ENCODE measurements at places on chromosomes 6 and 20. TPM values are rescaled to one million over a fixed set of nuclear protein-coding genes. Genes with fewer than 3 reads are reported as not detected.
A peak's percentile ranks its signal among the peaks of the same experiment; 100 is the strongest.

Gene SLC17A1
- not detected for total RNA-seq

Gene BICRAL
- 19.9 TPM for total RNA-seq

Gene HSPA1B
- 224 TPM for total RNA-seq

Gene ANGPT4
- 3.8 TPM for total RNA-seq

Gene TGM3
- not detected for total RNA-seq

Gene STX11
- 37.5 TPM for total RNA-seq

DNA sequence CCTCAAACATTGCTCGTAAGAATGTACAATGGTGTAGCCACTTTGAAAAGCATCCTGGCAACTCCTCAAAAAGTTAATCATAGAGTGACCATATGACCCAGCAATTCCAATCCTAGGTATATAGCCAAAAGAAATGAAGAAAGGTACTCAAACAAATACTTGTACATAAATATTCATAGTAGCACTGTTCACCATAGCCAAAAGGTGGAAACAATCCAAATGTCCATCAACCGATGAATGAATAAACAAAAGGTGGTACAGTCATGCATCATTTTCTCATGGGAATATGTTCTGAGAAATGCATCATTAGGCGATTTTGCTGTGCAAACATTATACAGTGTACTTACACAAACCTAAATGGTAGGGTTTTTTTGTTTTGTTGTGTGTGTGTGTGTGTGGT is 74.4 kb upstream of the TBC1D7 start:
- H3K27me3 ChIP-seq: no peaks in the 10 kb centered on the region
- H3K27ac ChIP-seq: no peak overlapping the region
- H3K4me1 ChIP-seq: peaks cover 20% of the 10 kb centered on the region
- no peak overlapping the region for H3K4me3 ChIP-seq
- DNase-seq: no peak
- no peaks in the 10 kb centered on the region for H3K36me3 ChIP-seq

DNA sequence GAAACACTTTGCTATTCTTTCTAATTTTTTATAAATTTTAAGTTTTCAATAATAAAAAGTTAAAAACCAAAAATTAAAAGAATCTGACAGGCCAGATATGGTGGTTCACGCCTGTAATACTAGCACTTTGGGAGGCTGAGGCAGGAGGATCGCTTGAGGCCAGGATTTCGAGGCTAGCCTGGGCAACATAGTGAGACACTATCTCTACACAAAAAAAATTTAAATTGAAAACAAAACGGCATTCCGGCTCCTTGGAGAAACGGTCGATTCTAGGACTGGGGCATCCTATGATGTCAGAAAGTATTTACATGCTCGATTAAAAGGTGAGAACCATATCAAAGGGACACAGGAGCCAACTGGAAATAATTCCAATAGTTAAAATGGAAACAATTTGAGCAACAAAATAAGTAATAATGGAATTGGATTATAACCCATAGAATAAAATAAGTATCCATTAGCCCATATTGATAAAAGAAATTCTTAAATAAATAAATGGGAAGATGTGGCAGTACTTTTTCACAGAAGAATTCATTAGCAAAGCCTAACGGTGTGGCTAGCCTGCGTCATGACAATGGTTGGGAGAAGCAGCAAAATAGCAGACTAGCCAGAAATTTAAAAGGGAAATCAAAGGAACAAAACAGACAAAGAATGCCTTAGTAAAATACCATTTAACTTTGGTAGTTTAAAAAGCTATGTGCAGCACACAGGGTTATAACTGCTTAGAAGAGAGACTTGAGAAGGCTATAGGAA is 21.3 kb downstream of the HLA-E start:
- H3K4me3 ChIP-seq: no peak overlapping the region
- H3K27ac ChIP-seq: no peak overlapping the region
- no peak for DNase-seq
- H3K4me1 ChIP-seq: no peaks in the 10 kb centered on the region
- H3K36me3 ChIP-seq: no peaks in the 10 kb centered on the region
- H3K27me3 ChIP-seq: no peaks in the 10 kb centered on the region

- H3K4me3 ChIP-seq: no peak overlapping the region
- H3K27ac ChIP-seq: peak overlapping the region; percentile 13
- DNase-seq: no peak
- H3K27me3 ChIP-seq: no peaks in the 10 kb centered on the region
- H3K36me3 ChIP-seq: no peaks in the 10 kb centered on the region
Observed at GRCh38 chr6:159983641-159984080, 14.8 kb downstream of the IGF2R start.

- H3K4me1 ChIP-seq: peaks cover 8% of the 10 kb centered on the region
- peak; percentile 84 for DNase-seq
- no peaks in the 10 kb centered on the region for H3K36me3 ChIP-seq
- no peaks in the 10 kb centered on the region for H3K27me3 ChIP-seq
Observed at GRCh38 chr20:6718662-6719368, 48.7 kb upstream of the BMP2 start.

DNA sequence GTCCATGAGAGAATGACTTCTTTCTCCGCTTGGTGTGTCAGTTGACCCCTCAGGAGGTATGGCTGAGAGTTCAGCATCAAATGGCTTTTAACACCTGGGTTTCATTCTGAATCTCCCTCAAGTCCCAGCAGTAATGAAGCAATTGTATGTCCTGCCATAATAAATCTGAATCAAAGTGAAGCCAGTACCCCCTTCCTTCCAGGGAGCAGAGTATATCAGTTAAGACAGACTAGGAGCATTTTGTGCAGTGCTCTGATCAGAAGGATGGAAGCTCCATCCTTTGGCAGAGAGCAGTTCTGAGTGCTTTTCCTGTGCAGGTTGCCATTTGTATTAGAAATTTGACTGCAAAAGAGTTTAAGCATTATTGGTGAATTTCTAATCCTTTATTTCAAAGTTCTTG is 46.9 kb upstream of the SPACA1 start:
- DNase-seq: no peak
- H3K36me3 ChIP-seq: no peaks in the 10 kb centered on the region
- no peaks in the 10 kb centered on the region for H3K4me1 ChIP-seq
- H3K27ac ChIP-seq: no peak overlapping the region
- no peaks in the 10 kb centered on the region for H3K27me3 ChIP-seq

- H3K4me3 ChIP-seq: no peak overlapping the region
- no peak overlapping the region for H3K27ac ChIP-seq
- H3K4me1 ChIP-seq: no peaks in the 10 kb centered on the region
Observed at GRCh38 chr6:12163149-12163548, 127.0 kb upstream of the EDN1 start.

- no peak overlapping the region for H3K4me3 ChIP-seq
- H3K27ac ChIP-seq: no peak overlapping the region
- H3K36me3 ChIP-seq: no peaks in the 10 kb centered on the region
- H3K27me3 ChIP-seq: no peaks in the 10 kb centered on the region
Observed at GRCh38 chr6:98981473-98981872, 33.7 kb upstream of the FBXL4 start.

DNA sequence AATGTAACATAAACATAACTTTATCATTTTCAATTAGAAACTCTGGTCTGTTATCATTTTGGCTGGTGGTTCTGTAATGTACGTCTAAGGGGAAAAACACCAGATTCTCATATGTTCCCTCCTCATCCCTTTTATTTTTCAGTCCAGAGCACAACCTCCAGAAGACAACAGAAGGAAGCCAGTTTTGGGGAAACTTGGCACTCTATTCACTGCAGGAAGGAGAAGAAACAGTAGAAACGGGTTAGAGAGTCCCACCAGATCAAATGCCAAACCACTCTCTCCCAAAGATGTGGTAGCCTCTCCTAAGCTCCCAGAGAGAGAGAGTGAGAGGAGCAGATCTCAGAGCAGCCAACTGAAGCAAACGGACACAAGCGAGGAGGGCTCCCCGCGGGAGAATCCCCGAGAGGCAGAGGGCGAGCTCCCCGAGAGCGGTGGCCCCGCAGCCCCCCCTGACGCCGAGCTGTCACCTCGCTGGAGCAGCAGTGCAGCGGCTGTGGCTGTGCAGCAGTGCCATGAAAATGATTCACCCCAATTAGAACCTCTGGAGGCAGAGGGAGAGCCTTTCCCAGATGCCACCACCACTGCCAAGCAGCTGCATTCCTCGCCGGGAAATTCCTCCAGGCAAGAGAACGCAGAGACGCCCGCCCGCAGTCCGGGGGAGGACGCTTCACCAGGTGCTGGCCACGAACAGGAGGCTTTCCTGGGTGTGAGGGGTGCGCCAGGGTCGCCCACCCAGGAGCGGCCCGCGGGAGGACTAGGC is 117.8 kb downstream of the RTN4IP1 start:
- H3K27ac ChIP-seq: peak overlapping the region; percentile 92
- no peaks in the 10 kb centered on the region for H3K27me3 ChIP-seq
- peak overlapping the region; percentile 58 for H3K4me3 ChIP-seq
- peaks cover 26% of the 10 kb centered on the region for H3K4me1 ChIP-seq
- DNase-seq: peak; percentile 51
- no peaks in the 10 kb centered on the region for H3K36me3 ChIP-seq

GRCh38 chr6:292506-293192 is 362 bp downstream of the DUSP22 start:
- no peaks in the 10 kb centered on the region for H3K36me3 ChIP-seq

GRCh38 chr6:39152262-39152661 is 37.3 kb upstream of the SAYSD1 start:
- H3K27me3 ChIP-seq: no peaks in the 10 kb centered on the region
- H3K36me3 ChIP-seq: no peaks in the 10 kb centered on the region
- H3K4me1 ChIP-seq: no peaks in the 10 kb centered on the region
- no peak for DNase-seq

- no peaks in the 10 kb centered on the region for H3K36me3 ChIP-seq
- DNase-seq: no peak
- H3K4me3 ChIP-seq: no peak overlapping the region
- H3K27me3 ChIP-seq: no peaks in the 10 kb centered on the region
- H3K27ac ChIP-seq: no peak overlapping the region
Observed at GRCh38 chr20:40892642-40893041, 136.0 kb upstream of the TOP1 start.

GRCh38 chr20:63639093-63639975 is 12.4 kb upstream of the GMEB2 start:
- H3K27ac ChIP-seq: peak overlapping the region; percentile 38
- H3K4me1 ChIP-seq: peaks cover 27% of the 10 kb centered on the region
- DNase-seq: peak; percentile 40
- H3K36me3 ChIP-seq: no peaks in the 10 kb centered on the region
- H3K27me3 ChIP-seq: no peaks in the 10 kb centered on the region
- no peak overlapping the region for H3K4me3 ChIP-seq

DNA sequence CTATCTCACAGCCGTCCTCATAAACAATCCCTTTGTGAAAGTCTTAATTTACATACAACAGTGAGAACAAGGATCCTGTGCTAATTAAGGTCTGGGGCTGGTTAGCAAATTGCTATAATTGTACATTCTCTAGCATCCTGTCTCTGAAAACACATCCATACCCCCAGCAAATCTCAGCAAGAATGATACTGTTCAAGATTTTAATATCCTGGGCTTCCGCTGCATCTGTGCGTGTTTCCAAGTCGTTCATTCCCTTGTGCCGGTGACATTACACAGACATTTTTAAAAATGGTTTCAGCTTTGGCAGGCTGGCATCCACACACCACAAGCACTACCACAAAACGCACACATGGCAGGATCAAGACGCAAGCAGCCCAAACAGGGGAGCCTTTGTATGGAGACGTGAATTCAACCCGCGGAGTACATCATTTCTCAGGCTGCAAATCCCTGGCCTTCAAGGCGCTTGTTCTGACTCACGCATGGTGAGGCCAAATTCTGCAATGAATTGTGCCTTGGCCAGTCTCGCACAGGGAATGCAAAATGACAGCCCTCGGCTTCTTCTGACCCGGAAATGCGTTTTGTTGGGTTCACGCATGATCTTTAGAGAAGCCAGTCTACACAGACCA is 20.3 kb downstream of the ZMYND8 start:
- H3K27ac ChIP-seq: peak overlapping the region; percentile 51
- no peaks in the 10 kb centered on the region for H3K36me3 ChIP-seq
- DNase-seq: no peak
- no peak overlapping the region for H3K4me3 ChIP-seq
- H3K4me1 ChIP-seq: peaks cover 28% of the 10 kb centered on the region

GRCh38 chr6:680666-681340 is 12.1 kb downstream of the EXOC2 start:
- no peak for DNase-seq
- H3K27ac ChIP-seq: no peak overlapping the region
- no peaks in the 10 kb centered on the region for H3K27me3 ChIP-seq
- no peaks in the 10 kb centered on the region for H3K36me3 ChIP-seq
- peaks cover 4% of the 10 kb centered on the region for H3K4me1 ChIP-seq

GRCh38 chr6:165049362-165049761 is 260.0 kb downstream of the C6orf118 start:
- DNase-seq: peak; percentile 10
- no peaks in the 10 kb centered on the region for H3K36me3 ChIP-seq
- no peak overlapping the region for H3K27ac ChIP-seq
- no peaks in the 10 kb centered on the region for H3K27me3 ChIP-seq

DNA sequence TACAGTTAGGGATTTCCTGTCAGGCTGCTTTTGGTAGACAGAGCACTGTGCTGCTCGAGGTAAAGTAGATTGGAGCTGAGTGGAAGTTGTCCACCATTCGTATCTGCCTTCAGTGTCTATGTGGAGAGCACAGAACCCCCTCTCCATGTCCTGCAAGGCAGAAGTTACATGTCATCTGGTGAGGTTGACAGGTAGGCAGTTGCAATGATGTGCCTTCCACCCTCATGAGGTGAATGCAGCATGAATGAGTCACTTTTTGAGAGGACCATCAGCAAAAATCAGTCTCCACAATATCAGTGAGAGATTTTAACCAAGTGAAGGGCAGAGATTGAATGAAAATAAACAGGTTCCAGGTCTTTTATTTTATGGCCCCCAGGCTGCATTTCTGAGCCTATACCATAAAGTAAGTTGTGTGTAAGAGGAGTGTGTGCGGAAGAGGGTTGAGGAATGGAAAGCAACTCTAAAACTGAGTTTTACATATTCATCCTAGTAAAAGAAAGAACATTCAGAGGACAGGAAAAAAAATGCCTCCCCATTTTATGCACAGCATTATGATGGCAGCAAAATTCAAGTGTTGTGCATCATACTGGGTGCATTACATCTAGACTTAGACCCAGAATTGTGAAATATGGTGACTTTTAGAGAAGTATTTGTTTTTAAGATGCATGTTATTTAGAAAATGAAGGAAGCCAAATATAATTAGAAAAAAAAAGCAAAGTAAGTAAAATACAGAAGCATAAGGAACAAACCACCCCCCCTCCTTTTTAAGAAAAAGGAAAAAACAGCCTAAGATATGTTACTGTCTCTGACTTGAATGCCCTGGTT is 15.8 kb downstream of the TRAPPC3L start:
- H3K27ac ChIP-seq: no peak overlapping the region
- no peaks in the 10 kb centered on the region for H3K36me3 ChIP-seq
- no peaks in the 10 kb centered on the region for H3K27me3 ChIP-seq
- no peak for DNase-seq
- H3K4me3 ChIP-seq: no peak overlapping the region
- peaks cover 5% of the 10 kb centered on the region for H3K4me1 ChIP-seq

All from thyroid gland (tissue), 4 donors.